ENCODE measurements at places on chromosomes 16 and 17.
A peak's percentile ranks its signal among the peaks of the same experiment; 100 is the strongest.

DNA sequence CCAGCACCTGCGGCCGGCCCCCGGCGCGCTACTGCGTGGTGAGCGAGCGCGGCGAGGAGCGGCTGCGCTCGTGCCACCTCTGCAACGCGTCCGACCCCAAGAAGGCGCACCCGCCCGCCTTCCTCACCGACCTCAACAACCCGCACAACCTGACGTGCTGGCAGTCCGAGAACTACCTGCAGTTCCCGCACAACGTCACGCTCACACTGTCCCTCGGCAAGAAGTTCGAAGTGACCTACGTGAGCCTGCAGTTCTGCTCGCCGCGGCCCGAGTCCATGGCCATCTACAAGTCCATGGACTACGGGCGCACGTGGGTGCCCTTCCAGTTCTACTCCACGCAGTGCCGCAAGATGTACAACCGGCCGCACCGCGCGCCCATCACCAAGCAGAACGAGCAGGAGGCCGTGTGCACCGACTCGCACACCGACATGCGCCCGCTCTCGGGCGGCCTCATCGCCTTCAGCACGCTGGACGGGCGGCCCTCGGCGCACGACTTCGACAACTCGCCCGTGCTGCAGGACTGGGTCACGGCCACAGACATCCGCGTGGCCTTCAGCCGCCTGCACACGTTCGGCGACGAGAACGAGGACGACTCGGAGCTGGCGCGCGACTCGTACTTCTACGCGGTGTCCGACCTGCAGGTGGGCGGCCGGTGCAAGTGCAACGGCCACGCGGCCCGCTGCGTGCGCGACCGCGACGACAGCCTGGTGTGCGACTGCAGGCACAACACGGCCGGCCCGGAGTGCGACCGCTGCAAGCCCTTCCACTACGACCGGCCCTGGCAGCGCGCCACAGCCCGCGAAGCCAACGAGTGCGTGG is 1.5 kb downstream of the NTN1 start:
- no peak overlapping the region for H3K27ac ChIP-seq
- no peak for DNase-seq
- peak overlapping the region; percentile 92 for H3K4me3 ChIP-seq

- no peak for DNase-seq
- H3K27me3 ChIP-seq, result no peaks in the 10 kb centered on the region
- no peaks in the 10 kb centered on the region for H3K36me3 ChIP-seq
- H3K4me3 ChIP-seq, result peak within 1 kb of the TSS; percentile 93
Measured at GRCh38 chr17:1492249-1493206, at the start of gene MYO1C. MYO1C (minus strand) TSS chr17:1492686; CDS start chr17:1492487, 199 bp downstream.

DNA sequence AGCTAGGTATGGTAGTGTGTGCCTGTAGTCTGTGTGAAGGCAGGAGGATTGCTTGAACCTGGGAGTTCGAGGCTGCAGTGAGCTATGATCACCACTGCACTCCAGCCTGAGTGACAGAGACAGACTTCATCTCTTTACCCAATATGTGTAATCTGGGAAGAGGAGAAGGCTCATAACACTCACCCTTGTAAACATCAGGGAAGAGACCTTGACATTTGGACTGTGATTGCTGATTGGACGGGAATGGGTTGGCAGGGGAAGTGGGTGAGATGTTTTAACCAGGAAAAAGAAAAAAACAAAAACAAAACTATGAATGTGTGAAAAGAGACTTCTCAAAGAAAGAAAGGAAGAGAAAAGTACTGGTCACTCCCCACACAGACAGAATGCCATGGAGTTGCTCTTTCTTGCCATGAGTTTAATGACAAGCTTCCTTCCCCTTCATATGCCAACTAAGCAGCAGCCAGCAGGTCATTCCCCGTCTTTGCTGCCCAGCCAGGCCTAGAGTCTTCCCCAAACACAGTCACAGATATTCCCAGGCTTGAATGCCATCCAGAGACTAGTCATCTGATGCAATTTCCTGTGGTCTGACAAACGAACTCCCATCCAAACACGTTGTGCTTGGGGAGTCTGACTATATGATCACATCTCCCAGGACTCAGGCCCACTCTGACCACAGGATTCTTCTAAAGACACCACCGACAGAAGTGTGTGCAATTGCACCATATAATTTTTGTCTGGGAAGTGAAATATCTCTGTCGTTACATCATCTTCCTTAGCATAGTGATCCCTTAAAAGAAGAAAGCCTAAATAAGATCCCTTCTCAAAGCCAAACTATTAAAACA is 3.6 kb upstream of the XAF1 start:
- peak overlapping the region; percentile 66 for H3K27ac ChIP-seq
- H3K36me3 ChIP-seq, result peaks cover 2% of the 10 kb centered on the region
- peaks cover 17% of the 10 kb centered on the region for H3K4me1 ChIP-seq
- no peak overlapping the region for H3K4me3 ChIP-seq
- no peaks in the 10 kb centered on the region for H3K27me3 ChIP-seq

GRCh38 chr17:42027590-42027889 is 7.7 kb downstream of the NKIRAS2 start:
- H3K4me1 ChIP-seq, result peaks cover 7% of the 10 kb centered on the region
- DNase-seq, result no peak
- peaks cover 2% of the 10 kb centered on the region for H3K36me3 ChIP-seq
- no peak overlapping the region for H3K4me3 ChIP-seq
- H3K27ac ChIP-seq, result no peak overlapping the region

DNA sequence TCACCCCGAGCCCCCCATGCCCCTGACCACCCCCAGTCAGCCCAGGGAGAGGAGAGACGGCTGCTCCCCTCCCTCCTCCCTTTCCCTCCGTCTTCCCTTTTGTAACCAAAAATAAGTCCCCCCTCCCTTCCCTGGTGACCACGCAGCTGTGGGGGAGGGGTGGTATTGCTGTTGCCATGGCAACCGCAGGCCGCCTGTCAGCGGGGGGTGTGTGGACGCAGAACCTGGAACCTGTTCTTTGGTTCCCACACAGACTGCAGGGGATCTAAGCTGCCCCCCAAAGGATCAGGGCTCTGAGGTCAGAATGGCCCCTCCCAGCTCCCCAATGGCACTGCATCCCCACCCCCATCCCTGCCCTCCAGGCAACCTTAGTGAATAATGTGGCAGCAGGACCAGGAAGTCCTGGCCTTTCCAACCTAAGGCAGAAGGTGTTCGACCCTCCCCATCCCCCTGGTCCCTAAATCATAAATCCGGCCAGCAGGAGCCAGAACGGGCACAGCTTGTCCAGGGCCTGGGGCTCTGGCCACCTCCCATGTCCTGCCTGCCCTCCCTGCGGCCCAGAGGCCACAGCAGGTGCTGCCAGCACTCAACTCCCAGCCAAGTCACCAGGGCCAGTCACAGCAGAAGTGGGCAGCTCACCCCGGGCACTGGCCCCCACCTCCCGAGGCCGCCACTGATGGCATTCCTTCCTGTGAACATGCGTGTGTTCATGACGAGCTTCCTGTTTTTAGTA is 12.0 kb downstream of the CA4 start:
- peaks cover 30% of the 10 kb centered on the region for H3K27me3 ChIP-seq
- no peaks in the 10 kb centered on the region for H3K36me3 ChIP-seq

- H3K27ac ChIP-seq, result peak overlapping the region; percentile 47
- H3K27me3 ChIP-seq, result peaks cover 19% of the 10 kb centered on the region
- H3K4me1 ChIP-seq, result peaks cover 14% of the 10 kb centered on the region
- peak; percentile 56 for DNase-seq
Measured at GRCh38 chr17:13024526-13025257, 6.9 kb upstream of the ELAC2 start.

DNA sequence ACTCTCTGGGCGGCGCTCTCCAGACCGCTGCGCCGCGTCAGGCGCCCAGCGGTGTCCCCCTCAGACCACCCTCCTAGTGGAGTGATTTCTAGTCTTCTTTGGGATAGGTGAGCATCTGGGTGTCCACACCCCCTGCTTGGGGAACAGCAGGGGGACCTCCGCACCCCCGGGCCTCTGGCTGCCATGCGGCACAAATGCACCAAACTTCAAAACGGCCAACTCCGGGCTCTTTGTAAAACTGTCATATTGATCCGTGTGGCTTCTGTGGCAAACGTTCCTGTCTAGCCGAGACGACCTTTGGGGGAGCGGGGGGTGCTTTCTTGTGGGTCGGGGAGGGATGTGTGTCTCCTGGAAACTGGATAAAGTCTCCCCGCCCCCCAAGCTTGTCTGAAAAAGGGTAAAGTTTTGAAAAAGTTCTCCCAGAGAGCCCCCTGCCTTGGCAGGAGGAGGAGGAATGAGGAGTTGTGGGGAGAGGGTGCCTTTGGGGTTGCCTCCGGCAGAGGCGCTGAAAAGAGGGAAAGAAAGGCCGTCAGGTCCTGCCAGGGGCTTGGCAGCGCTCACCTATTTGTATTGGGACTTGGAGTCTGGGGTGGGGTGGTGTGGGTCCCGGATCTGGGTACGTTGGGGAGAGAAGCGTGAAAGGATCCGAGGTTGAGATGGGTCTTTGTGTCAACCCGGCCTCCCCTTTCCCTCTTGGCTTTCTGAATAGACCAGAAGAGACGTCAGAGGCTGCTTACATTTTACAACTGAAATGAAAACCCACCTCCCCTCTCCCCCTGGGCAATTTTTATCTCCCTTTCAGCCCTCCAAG is 2.2 kb upstream of the CHD3 start:
- H3K4me3 ChIP-seq, result no peak overlapping the region
- H3K27me3 ChIP-seq, result no peaks in the 10 kb centered on the region
- peaks cover 8% of the 10 kb centered on the region for H3K36me3 ChIP-seq
- H3K4me1 ChIP-seq, result peaks cover 17% of the 10 kb centered on the region
- peak; percentile 65 for DNase-seq

DNA sequence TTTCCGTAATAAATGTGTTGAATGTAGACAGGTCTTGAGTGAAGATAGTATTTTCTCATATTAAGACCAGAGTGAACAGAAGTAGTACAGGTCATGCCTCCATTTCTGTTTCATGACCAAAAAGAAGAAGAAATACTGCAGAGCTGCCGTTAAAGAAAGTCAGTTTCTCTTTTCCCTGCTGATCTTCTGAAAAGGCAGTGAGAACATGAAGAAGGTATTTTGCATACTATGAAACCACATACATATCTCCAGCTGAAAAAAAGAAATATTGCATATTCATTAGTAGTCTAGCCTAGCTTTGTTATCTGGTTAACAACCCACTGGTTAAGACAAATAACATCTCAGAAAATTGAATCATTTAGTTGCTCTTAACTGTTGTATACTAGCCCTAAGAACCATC is 138.4 kb downstream of the PHKB start:
- peaks cover 8% of the 10 kb centered on the region for H3K36me3 ChIP-seq
- H3K4me3 ChIP-seq, result no peak overlapping the region
- H3K27ac ChIP-seq, result no peak overlapping the region
- H3K4me1 ChIP-seq, result peaks cover 6% of the 10 kb centered on the region

GRCh38 chr17:77914385-77915254 is 43.9 kb upstream of the TNRC6C start:
- H3K4me1 ChIP-seq, result peaks cover 13% of the 10 kb centered on the region
- no peak overlapping the region for H3K4me3 ChIP-seq
- H3K36me3 ChIP-seq, result no peaks in the 10 kb centered on the region
- peaks cover 57% of the 10 kb centered on the region for H3K27me3 ChIP-seq

DNA sequence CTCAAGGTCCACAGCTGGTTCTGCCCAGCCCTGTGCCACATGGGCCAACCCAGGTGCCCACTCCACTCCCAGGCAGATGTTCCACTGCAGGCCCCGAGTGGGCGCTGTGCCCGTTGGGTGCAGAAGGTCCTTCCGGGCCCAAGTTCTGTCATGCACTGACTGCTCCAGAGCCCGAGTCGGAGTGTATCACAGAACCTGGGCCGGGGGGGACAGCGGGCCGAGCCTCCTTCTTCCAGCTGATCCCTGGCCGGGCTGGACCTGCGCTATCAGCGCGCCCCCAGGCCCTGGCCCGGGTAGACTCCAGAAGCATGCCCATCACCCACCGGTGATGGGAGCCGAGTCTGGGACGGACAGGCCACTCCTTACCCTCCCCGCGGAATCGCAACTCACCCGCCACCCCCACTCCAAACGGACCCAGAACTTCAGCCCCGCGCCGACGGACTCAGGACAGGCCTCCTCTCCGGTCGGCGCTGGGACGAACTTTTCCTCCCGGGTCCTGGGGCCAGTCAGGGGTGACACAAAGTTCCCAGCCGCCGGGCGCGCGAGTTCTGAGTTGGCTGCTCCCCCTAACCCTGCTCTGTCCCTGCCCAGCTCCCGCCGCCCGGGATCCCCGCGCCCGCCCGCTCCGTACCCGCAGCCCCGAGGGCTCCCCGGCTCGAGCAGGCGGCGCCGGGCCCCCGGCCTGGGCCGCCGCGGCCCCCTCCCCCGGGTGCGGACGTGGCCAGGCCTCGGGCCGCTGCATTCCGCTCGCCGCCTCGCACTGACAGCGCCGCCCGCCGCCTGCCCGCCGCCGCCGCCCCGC is at the start of gene COPZ2:
Gene COPZ2, minus strand, starts transcription at position 762 of the 802 bp plus-strand sequence. Its CDS starts 20 bp downstream, at position 742.
- peaks cover 11% of the 10 kb centered on the region for H3K4me1 ChIP-seq
- H3K27ac ChIP-seq, result peak within 1 kb of the TSS; percentile 43
- peaks cover 2% of the 10 kb centered on the region for H3K36me3 ChIP-seq
- peak within 1 kb of the TSS; percentile 97 for H3K4me3 ChIP-seq
- H3K27me3 ChIP-seq, result peaks cover 30% of the 10 kb centered on the region
- DNase-seq, result peak; percentile 54

- no peaks in the 10 kb centered on the region for H3K4me1 ChIP-seq
- H3K27me3 ChIP-seq, result no peaks in the 10 kb centered on the region
- no peak overlapping the region for H3K27ac ChIP-seq
Measured at GRCh38 chr17:45128331-45128730, 4.0 kb downstream of the PLCD3 start.

GRCh38 chr16:86862595-86863280 is 284.4 kb downstream of the FOXL1 start:
- H3K27ac ChIP-seq, result no peak overlapping the region
- no peaks in the 10 kb centered on the region for H3K27me3 ChIP-seq
- H3K36me3 ChIP-seq, result no peaks in the 10 kb centered on the region
- DNase-seq, result no peak
